Astrocyte of the spinal cord (primary cell): ENCODE measurements at places on chromosomes 16 and 17.

GRCh38 chr16:66427871-66428681 lies 981 bp downstream of the BEAN1 start:
- DNase-seq: no peak

GRCh38 chr16:84889066-84889465 lies 69.3 kb downstream of the CRISPLD2 start:
- no peak for DNase-seq

DNA sequence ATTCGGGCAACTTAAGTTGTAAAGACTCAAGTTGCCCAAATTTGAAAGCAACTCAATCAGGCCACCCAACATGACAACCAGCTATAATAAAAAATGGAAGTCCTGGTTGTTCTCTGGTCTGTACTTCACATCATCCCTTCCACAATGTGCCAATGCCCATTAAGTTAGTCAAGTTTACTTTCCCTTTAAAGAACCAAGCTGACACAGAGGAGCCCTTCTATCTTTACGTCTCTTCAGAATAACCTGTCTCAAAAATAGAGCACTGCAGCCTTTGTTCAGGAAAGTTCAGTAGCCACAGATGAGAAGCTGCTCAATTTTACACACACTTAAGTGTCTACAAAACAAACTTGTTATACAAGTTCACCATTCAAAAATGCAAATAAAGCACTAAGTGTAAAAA lies 75.1 kb upstream of the C17orf78 start:
- no peak for DNase-seq

DNA sequence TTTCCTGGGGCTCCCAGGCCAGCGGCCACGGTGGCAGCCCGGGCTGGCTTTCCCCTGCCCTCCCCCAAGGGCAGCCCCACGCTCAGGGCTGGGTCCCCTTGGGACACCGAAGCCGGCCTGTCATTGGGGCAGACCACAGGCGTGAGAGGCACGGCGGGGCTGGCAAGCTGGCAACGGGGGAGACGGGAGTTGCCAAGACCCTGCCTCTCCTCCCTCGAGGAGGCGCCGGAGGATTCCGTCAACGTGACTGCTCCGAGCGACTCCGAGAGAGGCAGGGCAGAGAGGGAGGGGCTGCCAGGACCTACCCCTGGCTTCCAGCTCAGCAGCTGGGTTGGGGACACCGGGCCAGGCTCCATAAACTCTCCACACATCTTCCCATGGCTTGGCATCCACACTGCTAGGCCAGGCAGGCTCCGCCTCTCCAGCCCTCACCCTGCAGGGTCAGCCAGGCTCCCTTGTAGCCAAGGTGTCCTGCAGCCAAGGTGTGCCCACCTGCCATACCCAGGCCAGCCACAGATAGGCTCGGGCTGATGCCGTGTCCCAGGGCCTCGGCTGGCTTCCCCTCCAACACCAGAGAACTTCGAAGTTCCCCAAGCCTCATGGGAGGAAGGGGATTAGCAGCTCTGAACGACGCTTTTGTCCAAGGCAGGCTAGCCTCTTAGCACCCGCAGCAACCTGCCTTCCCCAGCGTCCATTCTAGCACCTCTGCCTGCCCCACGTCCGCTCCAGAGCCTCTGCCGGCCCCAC lies 25.5 kb downstream of the TIMM22 start:
- no peak for DNase-seq

DNA sequence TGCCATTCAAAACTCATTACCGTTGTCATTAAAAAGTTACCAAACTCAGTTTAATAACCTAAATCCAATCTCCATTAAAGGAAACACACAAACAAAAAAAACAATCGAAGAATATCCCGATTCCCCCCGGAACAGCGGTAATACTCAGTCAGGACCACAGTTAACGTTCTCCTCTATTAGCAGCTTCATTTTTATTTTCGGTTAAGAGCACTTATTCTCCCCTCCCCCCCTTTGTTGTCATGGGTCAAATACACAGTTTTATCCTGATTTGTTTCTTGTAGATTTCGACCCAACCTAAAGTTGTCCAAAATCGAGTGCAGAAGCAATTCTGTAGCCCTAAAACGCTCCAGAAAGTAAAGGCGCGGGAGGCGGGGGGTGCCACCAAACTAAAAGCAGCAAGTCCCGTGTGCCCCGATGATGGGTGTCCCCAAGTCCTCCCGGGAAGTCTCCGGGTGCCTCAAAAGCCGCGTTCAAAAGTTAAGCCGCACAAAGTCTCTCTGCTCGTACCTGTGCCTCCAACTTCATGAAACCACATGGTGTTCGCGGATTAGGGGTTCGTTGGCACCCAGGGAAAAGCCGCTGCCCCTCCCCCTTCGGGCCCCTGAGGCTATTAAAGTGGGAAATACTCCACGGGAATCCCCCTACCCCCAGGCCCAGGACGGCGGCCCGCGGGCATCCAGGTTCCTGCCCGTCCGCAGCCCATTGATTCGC lies 996 bp downstream of the SUMO2 start:
- no peak for DNase-seq

DNA sequence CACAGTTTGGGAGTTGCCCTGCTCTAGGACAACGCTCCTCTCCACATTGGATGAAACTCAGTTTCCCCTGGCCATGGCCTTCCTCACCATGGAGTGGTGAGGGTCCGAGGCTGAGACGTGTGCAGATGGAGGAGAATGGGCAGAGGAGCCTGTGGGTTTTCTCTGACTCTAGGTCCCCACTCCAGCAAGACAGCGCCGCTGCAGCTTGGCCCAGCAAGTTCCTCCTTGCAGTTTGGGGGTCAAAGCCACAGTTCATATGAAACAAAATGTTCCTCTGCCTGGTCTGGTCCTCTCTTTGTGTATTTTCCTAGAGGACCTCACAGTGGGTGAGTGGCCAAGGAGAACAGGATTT lies 2.3 kb downstream of the C16orf54 start:
- no peak for DNase-seq

GRCh38 chr16:11402051-11402744 lies 56.9 kb downstream of the RMI2 start:
- no peak for DNase-seq

DNA sequence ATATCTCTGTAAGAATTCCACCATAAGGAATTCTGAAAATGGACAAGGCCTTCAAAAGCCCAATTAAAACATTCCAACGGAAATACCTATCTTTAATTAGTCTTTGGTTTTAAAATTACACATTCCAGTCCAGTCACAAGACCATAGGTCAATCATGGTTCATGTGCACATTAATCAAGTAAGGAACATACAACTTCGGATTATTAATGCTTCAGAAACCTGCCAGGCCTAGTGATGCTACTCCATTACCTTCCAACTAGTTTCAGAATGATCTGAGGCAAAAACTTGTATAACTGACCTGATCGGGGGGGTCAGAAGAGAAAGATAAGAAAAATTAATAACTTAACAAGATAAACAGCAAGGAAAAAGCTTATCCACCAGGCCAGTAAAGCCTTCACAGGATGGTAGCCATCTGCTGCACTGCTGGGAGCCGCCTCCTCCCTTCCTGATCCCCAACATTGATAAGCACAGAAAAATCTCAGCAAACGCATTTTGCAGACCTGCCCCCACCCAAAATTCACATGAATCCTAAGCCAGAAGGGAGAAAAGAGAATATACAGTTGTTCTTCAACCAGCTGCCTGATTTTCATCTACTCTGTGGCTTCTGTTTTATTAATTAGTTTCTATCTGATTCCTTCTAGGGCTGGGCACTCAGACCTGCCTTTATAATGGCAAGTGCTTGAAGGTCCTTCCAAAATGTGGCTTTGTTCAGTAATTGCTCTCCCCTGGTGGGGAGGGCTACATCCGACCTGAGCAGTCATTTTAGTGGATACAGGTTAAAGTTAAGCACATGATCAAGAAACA lies 6.0 kb downstream of the SDR42E1 start:
- DNase-seq: no peak

- no peak for DNase-seq
Observed at GRCh38 chr16:87057211-87057881, 259.8 kb downstream of the C16orf95 start.

DNA sequence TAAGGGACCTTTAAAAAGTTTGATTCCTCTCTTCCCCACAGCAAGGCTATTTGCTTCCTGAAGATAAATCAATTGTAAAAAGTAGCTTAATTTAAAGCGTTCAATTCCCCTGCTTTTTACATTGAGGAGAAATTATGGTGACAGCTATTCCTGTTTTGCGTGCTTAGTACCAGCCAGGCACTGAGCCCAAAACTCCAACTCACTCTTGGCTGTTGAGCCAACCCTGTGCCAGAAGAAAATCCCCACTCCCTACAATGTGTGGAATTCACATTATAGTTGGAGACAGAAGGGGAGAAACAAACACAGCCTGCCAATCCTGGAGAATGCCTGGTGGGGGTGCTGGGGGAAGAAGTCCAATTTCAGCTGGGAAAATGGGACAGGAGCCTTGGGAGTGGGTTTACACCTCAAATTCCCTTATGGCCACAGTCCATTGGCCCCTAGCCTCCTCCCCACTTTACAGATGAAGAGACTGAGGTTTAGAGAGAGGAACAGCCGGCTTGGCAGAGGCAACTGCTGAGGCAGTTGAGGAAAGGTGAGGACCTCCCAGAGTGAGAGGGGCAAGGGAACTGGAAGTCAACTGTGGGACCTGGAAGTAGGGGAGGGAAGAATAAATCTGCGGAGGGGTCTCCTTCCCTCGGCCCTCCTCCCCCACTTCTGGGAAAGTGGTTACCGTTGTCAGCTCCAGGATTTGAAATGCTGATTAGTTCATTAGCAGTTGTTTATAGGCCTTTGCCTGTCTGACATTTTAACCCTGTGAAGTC lies 26.1 kb downstream of the CDH1 start:
- no peak for DNase-seq

DNA sequence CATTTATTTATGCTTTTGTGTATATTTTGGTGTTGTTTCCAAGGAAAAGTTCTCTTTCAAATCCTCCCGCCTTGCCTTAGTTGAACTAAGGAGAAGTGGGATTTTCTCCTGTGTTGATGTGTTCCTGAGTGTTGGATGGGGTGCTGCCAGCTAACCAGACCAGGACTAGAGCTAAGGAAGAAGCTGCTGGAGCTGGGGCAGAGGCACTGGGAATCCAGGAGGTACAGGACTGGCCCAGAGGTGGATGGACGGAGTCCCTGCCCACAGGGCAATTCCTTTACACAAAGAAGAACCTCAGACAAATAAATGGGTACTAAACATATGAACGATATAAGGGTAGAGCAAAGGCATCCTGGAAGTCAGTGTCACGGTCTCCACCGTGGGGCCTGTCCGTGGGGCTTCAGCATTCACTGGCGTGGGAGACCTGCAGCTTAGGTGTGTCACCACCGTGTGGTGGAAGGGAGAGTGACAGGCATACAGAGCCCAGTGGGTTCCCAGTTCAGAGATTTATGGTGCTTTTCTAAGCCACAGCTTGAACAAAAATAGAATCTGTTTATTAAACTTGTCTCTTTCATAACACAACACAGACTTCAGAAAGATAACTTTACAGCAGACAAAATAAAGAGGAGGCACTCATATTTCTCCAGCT lies 270.7 kb downstream of the NTN1 start:
- peak; percentile 8 for DNase-seq

DNA sequence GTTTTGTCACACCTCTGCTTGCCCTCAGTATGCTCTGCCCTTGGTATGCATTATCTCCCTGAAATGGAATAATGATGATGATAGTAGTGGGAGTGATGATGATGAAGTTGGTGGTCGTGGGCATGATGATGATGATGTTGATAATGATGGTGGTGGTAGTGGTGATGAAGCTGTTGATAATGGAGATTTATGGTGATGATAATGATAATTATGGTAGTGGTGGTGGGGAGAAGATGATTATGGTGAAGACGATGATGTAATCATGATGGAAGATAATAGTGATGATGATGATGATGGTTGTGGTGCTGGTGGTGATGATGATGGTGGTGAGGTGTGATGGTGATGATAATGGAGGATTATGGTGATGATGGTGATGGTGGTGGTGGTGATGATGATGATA lies 390.1 kb upstream of the EEF2KMT start:
- no peak for DNase-seq

DNA sequence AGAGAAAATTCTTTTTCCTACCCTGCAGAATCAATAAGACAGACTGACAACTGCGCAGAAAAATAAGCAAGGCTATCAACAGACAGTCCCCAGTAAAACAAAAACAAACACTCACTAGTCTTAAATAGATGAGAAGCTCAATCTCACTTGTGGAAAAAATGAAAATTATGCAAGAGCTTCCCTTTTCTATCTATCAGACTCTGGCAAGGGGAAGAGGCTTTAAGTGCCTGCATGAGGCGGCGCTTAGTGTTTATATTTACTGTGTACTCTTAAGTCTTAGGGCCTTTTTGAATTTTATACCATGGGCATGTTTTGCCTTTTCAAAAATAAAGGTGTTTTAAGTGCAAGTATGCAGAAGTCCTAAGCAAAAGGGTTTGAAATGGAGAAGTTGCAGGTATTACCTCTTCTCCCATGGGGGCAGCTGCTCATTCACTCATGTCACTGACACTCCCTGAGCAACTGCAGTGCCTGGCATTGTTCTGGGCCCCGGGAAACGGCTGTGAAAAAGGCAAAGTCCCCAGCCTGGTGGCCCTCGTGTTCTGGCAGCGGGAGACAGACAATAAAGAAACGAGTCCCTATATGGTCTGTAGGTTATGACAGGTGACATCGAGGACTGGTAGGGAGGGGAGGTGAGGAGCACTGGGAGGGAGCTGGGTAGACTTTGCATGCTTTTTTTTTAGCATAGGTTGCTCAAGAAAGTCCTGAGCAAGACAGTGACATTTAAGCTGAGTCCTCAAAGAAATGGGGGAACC lies 35.2 kb downstream of the HSBP1 start:
- no peak for DNase-seq

- peak; percentile 85 for DNase-seq
Observed at GRCh38 chr17:20063665-20064648, 54.8 kb downstream of the SPECC1 start.

DNA sequence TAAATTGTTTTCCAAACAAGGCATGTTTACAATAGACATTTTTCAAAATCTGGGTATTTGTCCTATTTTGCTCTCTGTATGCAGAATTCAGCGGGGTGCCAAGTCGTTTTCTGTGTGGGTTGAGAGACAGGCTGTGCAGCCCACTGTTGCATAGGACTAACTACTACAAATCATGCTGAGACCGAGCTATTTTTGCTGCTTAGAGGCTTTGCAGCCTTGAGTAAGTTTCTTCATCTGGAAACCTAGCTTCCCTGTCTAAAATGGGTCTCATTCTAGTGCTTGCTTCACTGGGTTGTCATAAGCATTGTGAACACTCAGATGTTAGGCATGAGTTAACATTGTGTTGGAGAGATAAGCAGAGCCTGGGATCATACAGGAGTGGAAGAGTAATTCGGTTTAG lies 1.3 kb downstream of the PRPSAP2 start:
- DNase-seq: no peak

DNA sequence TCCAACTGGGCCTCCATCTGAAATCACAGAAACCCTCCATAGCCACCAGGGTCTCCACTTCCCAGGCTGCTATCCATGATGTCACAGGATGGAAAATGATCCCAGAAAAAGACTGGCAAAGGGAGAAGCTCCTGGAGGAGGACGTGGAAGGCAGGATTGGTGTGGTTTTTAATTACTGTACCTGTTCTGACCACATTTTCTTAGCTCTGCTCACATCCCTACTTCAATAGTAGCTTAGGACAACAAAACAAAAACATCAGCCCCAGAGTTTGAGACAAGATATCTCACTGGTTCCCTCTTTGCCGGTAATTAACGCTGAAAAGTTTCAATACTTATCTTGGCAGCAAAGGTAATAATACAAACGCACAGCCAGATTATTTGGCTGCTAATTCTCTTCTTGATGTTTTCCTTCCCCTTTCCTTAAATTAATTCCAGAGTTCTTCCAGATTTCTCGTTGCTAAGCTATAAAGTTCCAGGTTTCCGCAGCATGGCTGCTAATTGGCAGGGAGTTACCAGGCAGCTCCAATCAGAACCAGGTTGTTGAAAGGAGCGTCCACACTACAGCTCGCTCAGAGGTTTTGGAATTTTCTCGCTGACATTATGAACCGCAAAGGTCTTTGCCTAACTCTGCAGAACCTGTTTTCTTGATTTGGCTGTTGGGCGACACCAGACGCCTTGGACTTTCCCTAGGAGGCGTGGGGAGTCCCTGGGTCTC lies 263.4 kb downstream of the MRTFB start:
- DNase-seq: no peak
